Ascending aorta (tissue), 2 donors: ENCODE measurements at places on chromosomes 7 and 10.

DNA sequence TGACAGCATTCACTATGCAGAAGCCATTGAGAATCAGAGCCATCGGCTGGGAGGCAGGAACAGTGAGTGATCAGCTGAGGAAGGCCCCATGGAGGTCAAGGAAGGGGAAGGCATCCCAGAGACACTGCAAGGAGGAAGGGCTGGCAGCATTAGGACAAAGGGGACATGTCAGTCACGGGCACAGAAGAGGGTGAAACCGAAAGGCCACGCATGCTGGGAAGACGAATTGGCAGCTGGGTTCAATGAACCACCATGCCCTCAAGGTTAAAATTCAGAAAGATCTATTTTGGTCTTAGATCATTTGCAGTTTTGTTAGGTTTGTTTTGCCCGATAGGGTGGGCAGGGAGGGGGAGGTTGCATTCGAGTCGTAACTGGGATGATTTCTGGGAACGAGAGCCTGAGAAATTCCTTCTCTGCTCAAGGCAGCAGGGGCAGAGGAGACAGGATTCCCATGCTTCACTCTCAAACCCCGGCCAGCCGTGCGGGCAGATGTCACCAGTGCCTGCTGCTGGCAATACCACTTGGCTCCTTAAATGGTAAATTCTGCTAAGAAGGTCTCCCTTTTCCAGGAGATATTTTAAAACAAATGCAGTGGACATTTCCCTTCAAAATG, 57.7 kb downstream of the ASB13 start:
- peak overlapping the region; percentile 91 for H3K27ac ChIP-seq
- H3K36me3 ChIP-seq: no peaks in the 10 kb centered on the region
- peaks cover 43% of the 10 kb centered on the region for H3K4me1 ChIP-seq

- no peak overlapping the region for H3K4me3 ChIP-seq
- H3K27me3 ChIP-seq: no peaks in the 10 kb centered on the region
- H3K4me1 ChIP-seq: peaks cover 3% of the 10 kb centered on the region
- H3K36me3 ChIP-seq: no peaks in the 10 kb centered on the region
Measured at GRCh38 chr7:116630932-116631671, 40.9 kb upstream of the MET start.

GRCh38 chr7:129053938-129054437, 923 bp downstream of the TNPO3 start:
- H3K27ac ChIP-seq: peak overlapping the region; percentile 94
- peak overlapping the region; percentile 91 for H3K4me3 ChIP-seq
- no peak for DNase-seq
- H3K36me3 ChIP-seq: peaks cover 1% of the 10 kb centered on the region

GRCh38 chr10:7734821-7735220, 31.7 kb downstream of the ITIH2 start:
- no peaks in the 10 kb centered on the region for H3K36me3 ChIP-seq
- DNase-seq: no peak
- H3K4me1 ChIP-seq: no peaks in the 10 kb centered on the region
- H3K4me3 ChIP-seq: no peak overlapping the region
- no peaks in the 10 kb centered on the region for H3K27me3 ChIP-seq

DNA sequence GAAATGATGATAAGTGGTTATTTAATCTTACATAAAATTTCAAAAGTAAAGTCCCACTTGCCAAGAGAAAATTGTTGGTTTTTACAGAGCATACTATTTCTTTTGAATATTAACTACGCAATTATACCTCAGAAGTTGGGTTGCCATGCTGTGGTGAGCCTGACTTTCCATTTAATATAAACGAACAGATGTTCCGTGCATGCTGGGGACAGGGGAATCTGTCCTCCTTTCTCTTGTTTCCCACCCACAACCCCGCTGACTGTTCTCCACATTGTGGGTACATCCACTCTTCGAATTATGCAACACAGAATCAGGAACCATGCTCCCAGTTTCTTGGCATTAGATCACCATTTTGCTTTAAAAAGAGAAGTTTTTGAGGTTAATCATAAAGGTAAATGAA, 29.2 kb upstream of the RTKN2 start:
- H3K27ac ChIP-seq: no peak overlapping the region
- no peaks in the 10 kb centered on the region for H3K36me3 ChIP-seq
- no peak for DNase-seq
- H3K4me1 ChIP-seq: no peaks in the 10 kb centered on the region
- H3K4me3 ChIP-seq: no peak overlapping the region
- no peaks in the 10 kb centered on the region for H3K27me3 ChIP-seq

GRCh38 chr7:16660702-16661464, 14.9 kb downstream of the BZW2 start:
- H3K27ac ChIP-seq: no peak overlapping the region
- H3K4me3 ChIP-seq: no peak overlapping the region
- H3K27me3 ChIP-seq: no peaks in the 10 kb centered on the region
- no peaks in the 10 kb centered on the region for H3K36me3 ChIP-seq
- no peak for DNase-seq
- peaks cover 10% of the 10 kb centered on the region for H3K4me1 ChIP-seq
